Activated CD8-positive, alpha-beta memory T cell treated with anti-CD3 and anti-CD28 coated beads, Interleukin-2, amount 10 ng/mL, durations not matched to agents 7 days and 5 days (primary cell): ENCODE measurements at places on chromosomes 6 and 20.

- no peak for DNase-seq
These were observed 103.2 kb upstream of the SSTR4 start for GRCh38 chr20:22931653-22932608.

DNA sequence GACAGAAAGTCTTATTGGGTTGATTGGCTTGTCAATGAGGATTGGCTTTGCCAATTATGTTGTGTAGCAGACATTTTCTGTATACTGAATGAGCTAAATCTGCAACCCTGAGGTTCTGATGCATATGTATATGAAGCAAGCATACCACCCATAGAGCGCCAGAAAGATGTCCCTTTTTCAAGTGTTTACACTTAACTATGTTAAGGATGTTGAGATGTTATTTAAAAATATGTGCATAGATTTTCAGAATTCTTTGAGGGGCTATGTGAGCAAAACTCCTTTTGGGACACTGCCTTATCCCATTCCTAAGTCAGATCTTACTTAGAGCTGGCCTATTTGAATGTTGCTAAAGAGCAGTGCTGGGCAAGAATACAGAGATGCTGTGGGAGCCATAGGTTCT, 1.9 kb downstream of the AIG1 start:
- DNase-seq = no peak

- no peak for DNase-seq
These were observed 253.3 kb upstream of the JAG1 start for GRCh38 chr20:10927011-10927583.

DNA sequence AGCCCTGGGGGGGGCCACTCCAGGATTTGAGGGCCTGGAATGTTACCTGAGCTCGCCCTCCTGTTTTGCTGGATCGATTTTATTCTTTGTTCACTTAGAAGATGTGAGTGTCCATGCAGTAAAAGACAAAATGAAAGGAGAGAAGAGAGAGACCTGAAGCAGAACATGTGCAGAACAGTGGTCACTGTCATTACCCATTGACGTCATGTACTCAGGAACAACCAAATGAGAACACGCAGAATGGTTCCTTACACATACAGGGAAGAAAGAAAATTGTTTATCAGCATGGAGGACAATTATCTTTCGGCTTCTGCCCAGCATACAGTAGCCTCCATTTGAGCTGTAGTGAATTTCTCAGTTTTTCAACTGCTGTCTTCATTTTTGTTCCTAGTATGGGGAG, 258.1 kb downstream of the FNDC1 start:
- no peak for DNase-seq

DNA sequence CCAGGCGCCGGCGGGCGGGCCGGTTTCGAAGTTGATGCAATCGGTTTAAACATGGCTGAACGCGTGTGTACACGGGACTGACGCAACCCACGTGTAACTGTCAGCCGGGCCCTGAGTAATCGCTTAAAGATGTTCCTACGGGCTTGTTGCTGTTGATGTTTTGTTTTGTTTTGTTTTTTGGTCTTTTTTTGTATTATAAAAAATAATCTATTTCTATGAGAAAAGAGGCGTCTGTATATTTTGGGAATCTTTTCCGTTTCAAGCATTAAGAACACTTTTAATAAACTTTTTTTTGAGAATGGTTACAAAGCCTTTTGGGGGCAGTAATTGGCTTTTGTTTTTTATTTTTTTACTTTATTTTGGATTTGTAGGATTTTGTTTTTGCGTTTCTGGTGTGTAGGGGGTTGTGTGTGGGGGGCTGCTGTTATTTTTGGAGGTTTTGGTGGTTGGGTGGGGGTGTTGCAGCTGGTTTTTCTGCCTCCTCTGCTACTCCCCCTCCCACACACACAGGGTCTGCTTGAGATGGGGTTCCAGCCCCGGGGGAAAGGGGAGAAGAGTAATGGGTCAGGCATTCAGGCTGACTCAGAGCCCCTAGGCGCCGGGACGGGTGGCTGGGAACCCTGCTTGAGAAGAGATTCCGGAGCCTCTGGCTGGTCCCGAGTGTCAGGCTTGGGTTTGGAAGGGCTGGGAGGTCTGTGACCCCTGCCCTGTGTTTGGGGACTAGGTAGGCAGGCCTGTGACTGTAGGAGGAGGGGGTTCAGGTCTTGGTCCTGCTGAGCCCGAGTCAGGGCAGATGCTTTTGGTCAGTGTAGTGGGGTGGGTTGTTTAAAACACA, 2.0 kb downstream of the CEBPB start:
- DNase-seq = peak; percentile 92

DNA sequence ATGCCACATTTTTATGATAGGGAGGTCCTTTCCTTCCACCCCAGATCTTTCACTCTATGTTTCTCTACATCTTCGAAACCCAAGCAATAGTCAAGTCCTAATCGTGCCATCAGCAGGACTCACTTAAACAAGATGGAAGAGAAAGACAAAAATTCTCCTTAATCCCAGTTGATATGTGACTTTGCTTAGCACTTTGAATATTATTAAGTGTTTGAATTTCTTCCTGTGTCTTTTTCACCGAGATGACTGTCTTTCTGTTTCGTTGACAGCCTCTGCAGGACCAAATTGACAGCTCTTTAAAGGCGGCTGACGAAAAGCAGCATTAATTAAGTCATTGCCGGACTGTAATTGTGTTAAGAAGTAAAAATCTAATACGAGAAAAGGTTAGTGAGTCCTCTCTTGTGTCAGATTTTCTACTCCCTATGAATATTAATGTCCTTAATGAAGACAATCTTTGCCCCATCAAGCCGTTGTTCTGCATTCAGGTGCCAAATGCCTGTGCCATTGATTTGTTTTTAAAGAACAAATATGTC, 208.8 kb upstream of the TSHZ2 start:
- DNase-seq = no peak

- DNase-seq = no peak
These were observed 124.9 kb downstream of the GJA10 start for GRCh38 chr6:90019216-90019615.

DNA sequence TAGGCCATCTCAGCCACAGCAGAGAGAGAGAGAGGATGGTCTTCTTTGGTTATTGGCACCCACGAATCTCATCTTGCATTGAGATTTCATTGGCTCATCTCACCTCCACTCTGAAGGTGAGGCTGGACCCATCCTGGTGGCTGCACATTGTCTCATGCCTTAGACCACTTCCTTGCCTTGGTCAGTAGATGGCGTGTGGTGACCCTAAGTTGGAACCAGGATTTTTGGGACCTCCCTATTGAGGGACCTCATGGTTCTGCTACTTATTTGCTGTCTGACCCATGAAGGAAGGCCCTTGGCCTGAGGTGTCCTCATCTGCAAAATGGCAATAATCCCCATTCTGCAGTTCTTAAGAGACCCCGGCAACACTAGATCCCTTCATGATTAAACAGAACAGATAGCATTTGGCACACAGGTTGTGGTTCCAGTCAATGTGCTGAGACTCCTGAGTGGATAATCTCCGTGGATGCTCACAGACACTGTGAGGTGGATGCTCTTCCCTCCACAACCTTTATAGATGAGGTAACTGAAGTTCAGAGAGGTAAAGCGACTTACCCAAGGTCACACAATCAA, 21.5 kb upstream of the AAR2 start:
- no peak for DNase-seq

DNA sequence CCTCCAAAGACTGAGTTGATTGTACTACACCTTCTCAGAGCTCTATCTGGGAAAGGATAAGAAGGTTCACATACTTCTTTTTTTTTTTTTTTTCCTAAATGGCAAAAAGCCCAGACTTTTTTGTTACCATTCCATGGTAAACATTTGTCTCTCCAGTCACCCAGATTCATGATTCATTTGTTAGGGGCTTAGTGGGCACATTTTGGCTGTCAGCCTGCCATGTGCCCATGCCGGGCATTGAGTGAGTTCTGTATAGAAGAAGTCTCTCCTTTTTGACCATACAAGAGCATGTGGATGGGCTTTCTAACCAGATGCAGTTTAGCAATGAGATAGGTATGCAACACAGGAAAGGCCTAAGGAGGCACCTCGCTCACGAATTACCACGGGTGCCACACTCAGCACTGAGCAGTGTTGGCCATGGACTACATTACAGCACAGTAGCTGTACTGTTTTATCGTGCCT, 447.5 kb upstream of the HSF2 start:
- no peak for DNase-seq

DNA sequence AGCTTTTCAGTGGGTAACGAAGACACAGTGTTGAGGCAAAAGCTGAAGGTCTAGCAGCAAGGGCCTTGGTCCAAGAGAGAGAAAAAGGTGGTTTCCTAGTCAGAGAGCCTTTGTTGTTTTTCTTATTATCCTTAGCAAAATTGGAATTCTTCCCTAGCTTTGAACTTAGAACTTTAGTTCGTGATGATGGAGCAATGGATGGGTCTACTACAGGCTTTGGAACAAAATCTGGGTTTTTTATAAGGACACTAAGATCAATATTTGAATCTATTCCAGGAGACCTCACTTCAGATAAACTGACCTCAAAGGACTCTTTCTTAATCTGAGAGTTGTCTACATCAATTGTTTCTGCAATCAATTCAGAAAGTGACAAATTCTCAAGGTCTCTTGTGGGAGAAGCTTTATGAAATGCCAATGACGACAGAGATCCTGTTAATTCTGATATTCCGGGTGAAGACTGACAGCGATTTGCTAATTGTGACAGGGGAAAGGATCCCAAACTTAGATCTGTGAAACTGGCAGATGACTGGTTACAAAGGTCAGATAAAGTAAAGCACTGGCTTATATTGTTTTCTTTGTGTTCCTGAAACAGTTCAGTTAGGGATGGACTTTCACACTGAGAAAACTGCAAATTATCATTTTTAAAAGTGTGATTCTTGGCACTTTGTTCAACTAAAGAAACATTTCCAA, 17.7 kb downstream of the HBS1L start:
- DNase-seq = no peak

GRCh38 chr6:151109361-151109760, 130.4 kb upstream of the AKAP12 start:
- no peak for DNase-seq

DNA sequence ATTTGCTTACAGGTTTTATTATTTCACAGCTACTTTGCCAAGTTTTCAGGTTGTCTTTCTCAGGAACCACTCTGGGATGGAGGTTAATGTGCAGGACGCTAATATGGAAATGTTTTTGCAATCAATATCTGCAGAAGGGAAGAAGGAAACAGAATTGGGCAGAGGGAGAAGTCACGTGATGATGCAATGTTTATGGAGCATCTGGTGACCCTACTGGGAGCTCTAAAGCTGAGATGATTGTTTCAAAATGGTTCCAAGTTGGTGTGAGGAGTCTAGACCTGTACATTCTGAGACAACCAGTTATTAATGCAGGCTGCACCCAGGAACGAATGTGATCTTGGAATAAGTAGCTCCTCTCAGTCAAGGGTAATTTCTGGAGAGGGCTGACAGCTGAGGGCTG, 905.4 kb upstream of the FLRT3 start:
- no peak for DNase-seq

GRCh38 chr6:1917626-1918371, 308.1 kb downstream of the FOXC1 start:
- DNase-seq = peak; percentile 46

DNA sequence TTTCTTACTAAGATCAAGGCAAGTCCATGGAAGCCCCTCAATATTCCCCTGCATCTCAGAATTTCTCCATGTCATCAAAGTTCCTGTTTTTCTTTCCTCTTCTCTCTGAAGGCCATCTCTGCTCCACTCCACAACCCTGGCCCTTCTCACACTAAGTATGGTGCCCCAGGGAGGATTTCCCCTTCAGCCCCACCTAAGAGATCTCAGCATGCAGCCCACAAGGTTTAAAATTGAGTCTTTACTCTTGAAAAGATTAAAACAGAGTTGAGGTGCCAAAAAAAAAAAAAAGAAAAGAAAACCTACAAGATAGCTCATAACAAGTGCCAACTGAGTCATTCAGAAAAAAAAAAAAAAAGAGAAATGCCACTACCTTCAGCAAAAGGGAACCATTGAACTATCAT, 36.5 kb upstream of the TNFAIP3 start:
- DNase-seq = no peak

DNA sequence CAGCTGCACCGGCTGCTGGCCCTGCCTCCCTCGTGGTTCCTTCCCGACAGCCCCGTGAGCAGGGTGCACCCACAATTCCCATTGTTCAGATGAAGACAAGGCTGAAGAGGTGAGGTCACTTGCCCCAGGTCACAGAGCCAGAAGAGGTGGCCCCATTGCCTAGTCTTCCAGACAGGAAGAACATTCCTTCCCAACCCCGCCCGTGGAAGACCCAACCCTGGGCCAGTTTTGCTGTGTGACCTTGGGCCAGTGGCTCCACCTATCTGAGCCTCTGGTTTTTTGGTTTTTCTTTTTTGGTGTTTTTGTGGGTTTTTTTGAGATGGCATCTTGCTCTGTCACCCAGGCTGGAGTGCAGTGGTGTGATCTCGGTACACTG, 61.7 kb downstream of the RIPOR3 start:
- DNase-seq = no peak

- DNase-seq = no peak
These were observed 167.7 kb upstream of the CDYL start for GRCh38 chr6:4608361-4609115.

DNA sequence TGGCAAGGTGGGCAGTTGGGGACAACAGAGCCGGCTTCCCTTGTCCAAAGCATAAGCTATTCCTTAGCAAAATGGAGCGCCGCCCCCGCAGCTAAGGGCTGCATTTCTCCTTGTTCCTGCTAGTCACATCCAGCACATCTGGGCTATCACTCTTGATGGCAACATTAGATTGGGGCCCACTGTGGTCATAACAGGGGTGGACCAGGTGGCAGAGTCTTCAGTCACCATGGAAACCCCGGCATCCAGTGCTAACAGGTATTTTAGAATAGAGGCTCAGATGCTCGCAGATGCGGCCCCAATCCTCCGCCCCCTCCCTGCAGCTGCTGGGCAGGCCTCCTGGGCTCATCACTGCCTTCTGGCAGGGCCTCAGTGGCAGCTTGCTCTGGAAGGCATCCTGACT, 168.2 kb upstream of the PROKR2 start:
- DNase-seq = peak; percentile 25

DNA sequence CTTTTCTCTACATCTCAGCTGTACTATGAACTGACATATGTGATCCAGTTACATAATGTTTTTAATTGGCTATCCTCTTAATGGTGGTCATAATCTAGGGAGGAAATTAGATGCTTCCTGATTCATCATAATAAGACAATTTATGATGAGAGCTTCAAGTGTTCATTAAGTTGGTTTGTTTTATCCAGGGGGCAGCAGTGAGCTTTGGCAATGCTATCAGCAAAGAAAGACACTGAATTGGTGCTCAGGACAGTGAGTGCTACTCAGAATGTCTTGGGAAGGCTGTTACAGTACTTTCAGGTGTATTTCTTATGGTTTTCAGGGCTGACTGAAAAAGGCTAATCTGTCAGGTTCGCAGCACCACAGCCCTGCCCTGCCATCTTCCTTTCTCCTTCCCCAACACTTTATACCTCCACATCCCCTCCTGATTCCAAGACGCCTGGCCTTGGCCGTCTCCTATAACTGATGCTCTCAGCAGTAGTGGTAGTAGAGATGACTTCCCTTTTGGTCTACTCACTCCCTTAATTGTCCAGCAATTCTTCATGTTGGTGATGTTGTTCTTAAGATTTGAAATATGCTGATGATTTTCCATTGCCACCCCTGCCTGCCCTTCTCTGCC, 67.0 kb upstream of the TNFAIP3 start:
- peak; percentile 77 for DNase-seq

GRCh38 chr20:41572010-41572572, 46.1 kb downstream of the CHD6 start:
- no peak for DNase-seq
